Activated CD4-positive, CD25-positive, alpha-beta regulatory T cell treated with anti-CD3 and anti-CD28 coated beads, Interleukin-2, amount 50 U/mL, for 16 hours (primary cell): ENCODE measurements at places on chromosomes 16 and 17.

DNA sequence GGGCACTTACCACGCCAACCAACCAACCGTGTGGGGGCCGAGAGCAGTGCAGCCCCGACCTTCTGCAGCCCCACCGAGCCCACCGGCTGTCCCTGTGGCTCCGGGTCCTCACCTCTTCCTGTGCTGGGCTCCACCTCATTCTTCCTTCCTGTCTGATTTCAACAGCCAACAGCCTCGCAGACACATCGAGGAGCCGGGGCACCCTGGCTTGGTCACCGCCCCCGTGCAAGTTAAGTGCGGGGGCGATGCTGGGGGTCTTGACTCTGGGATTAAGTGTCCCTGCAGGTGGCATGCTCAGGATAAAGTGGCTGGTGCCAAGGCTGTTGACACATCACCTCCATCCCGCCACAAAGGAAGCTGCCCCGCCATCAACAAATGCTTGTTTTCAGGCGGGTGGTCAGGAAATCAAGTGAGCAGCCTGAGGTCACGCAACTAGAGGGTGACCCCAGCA is at the start of gene NLRC3:
Gene NLRC3, minus strand, starts transcription at position 102 of the 451 bp plus-strand sequence. CDS start 12,367 bp downstream, outside the sequence.
- no peak for DNase-seq

DNA sequence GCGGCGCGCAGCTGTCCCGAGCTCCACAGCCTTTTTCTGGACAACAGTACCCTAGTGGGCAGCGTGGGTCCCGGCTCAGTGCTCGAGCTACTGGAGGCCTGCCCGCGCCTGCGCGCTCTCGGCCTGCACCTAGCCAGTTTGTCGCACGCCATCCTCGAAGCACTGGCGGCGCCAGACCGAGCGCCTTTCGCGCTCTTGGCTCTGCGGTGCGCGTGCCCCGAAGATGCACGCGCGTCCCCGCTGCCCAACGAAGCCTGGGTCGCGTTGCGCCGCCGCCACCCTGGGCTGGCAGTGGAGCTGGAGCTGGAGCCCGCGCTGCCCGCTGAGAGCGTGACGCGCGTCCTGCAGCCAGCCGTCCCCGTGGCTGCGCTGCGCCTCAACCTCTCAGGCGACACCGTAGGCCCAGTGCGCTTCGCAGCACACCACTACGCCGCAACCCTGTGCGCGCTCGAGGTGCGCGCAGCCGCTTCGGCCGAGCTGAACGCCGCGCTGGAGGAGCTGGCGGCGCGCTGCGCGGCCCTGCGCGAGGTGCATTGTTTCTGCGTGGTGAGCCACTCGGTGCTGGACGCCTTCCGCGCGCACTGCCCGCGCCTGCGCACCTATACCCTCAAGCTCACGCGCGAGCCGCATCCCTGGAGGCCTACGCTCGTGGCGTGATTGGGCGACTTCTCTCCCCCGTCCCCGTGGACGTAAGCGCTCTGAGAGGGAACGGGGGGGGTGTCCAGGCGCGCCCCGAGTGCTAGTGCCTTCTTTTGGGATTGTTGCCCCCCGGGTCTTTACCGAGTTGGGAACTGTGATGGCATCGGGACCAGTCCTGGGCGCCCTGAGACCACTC is 1.2 kb upstream of the HSF4 start:
- DNase-seq = no peak

DNA sequence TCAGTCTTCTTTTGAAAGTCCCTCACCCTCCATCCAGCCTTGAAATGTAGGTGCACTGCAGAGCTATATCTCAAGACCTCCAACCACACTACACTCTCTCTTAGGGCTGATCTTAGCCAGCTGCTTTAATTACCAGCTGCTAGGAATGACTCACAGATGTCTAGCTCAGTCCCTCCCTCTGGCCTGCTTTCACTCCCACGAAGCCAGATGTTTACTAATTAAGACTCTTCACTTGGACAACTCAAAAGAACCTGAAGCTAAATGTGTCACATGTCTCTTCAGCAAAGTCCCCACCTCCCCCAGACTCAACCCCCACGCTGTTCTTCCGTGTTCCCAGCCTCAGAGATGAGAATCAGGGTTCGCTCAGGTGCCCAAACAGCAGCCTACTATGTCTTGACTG is 2.6 kb downstream of the GTF3C1 start:
- DNase-seq = no peak

- DNase-seq = no peak
Measured at GRCh38 chr17:37714897-37715296, 30.0 kb downstream of the HNF1B start.
